NCI-H2081 treated with DMSO at 0.1 percent for 48 hours (cell line): ENCODE measurements at places on chromosomes 6 and 20.

GRCh38 chr6:42185597-42185996 is 9.2 kb downstream of the GUCA1B start:
- DNase-seq = no peak

GRCh38 chr6:133778414-133779130 is 110.3 kb upstream of the TCF21 start:
- no peak for DNase-seq

DNA sequence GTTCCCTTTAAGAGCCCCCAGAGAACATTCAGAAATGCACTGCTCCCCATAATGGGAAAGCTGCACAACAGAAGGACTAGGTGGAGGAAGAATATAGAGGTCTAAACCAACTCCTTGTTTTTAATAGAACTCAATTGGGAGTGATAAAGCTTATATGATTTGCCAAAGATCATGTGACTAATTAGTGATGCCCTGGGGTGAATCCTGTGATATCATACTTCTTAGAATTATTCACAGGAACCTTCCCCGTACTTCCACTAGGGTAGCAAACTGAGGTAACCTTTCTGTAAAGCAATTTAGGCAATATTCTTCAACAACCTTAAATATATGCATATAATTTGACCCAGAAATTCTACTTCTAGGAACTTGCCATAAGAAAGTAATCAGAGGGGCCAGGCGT is 84.4 kb downstream of the TFAP2A start:
- DNase-seq = no peak

DNA sequence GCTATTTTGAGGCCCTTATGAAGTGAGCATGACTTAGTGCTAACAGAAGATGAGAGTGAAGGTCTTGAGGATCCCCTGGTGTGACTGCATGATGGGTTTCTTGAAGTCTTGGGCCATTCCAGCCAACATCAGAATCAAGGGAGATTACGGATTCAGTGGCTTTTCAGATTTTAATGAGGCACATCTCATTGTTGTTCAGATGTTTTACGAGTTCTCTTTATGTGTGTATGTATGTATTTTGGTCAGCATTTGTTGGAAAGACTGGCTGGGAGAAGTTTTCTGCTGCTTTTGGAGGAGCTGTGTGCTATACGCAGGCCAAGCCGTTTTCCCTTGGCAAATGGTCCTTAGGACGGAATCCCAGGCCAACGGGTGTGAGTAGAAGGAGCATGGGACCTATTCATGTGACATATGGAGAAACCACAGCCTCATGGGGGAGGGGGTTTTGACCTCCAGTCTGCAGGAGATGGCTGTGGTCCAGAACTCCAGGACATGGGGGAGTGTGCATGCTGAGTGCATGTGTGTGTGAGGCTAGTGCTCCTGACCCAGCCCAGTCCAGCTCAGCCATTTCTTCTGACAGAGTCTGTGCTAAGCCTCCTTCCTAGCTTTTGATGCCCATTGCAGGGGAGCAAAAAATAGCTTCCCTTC is 35.3 kb downstream of the CHMP4B start:
- no peak for DNase-seq

- DNase-seq = no peak
These were observed 106.3 kb downstream of the ADTRP start for GRCh38 chr6:11672256-11672655.

DNA sequence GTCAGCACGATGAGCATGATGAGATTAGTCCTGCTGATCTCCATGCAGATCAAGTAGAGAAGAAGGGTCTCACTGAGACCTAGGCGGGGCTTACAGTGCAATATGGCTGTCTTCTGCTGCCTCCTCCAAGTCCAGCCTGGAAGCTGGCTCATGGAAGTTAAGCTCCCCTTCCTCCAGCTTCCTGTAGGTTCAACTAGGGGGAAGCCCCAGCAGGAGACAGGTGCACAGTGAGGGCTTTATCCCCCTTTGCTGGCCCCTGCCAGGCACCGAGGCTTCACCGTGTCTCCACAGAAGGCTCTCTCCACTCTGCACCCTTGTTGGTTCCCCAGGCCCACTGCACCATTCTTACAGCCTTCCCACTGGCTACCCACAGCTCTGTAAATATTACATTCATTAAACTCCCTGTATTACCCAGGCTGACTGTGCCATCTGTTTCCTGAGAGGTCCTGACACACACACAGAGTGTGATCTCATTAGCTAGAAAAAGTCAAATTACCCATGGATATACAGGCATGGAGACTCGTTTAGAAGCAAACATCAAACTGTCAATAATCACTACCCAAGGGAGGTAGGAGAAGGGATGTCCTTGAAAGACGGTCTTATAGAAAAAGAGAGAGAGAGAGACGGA is 90.4 kb downstream of the SLC2A10 start:
- DNase-seq = peak; percentile 51

- DNase-seq = no peak
These were observed 129.4 kb downstream of the BCAS1 start for GRCh38 chr20:53940907-53941545.

GRCh38 chr6:73679009-73679408 is 17.0 kb upstream of the CD109 start:
- no peak for DNase-seq

DNA sequence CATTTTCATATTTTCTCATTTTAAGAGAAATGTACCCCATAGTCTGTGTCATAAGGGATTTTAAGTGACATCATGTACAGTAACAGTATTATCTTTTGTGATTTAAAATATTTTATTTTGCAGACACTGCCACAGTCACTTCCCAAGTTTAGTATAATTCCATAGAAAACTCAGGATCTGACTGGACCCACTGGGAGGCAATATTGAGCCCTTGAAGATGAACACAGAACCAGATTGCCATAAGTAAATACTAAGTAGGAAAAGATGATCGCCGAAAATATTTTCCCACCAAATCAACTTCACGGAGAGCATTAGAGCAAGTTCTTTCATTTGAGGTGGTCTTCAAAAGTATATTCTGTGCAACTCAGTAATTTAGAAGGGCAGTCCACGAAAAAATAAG is 17.6 kb upstream of the PKHD1 start:
- no peak for DNase-seq

DNA sequence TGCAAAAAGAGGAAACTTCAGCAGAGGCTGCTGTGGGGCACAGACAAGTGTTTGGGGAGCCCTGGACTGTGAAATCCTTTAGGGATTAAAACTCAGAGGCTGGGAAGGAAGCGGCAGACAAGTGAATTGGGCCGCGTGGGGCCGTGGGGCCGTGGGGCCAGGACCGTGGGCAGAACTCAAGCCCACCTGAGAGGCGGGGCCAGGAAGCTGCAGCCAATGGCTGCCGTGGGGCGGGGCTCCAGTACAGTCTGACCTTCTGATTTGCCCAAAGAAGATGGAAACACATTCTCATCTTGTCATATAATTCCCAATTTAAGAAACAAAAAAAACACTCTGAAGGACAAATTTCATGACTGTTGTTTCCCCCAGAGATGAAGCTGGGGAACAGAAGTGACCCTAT is 55.4 kb downstream of the ANKRD60 start:
- no peak for DNase-seq

- no peak for DNase-seq
These were observed 382.3 kb downstream of the ESR1 start for GRCh38 chr6:152189736-152190135.

DNA sequence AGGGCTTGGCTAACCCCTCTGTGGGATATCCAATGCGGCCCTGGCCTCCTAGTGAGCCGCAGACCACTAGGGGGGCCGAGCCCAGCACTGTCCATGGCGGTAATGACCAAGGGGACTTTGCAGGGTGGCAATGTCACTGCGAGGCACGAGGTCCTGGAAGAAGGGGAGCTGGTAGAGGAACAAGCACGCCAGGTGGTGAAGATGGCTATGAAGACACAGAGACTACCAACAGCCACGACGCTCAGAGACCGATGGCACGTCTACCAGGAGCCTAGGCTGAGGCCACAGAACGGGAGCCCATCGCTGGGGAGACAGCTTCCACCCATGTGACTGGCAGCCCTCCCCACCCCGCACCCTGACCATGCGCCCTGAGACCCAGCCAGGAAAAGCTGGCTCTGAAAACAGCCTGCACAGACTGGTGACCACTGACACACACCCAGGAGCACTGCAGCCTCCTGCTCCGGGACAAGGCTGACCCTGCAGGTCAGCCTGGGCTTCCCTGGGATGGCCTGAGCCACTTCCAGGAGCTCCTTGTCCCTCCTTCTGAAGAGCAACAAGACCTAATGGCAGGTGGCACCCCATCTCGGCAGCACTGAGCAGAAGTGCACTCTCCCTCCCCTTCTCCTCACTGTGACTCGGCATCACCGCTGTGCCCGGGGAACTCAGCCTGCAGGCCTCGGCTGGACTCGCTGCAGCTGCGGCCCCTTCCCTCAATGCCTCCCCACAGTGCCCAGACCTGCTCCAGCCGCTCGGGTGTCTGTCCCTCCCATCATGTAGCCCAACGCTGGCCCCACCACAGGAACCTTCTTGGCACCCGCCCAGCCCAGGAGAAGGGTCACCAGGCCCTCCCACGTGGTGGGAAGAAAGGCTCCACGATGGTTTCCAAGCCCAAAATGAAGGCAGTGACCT is 56.9 kb downstream of the GNAS-AS1 start:
- no peak for DNase-seq

GRCh38 chr6:72328775-72329174 is 293.1 kb upstream of the KCNQ5 start:
- DNase-seq = no peak

DNA sequence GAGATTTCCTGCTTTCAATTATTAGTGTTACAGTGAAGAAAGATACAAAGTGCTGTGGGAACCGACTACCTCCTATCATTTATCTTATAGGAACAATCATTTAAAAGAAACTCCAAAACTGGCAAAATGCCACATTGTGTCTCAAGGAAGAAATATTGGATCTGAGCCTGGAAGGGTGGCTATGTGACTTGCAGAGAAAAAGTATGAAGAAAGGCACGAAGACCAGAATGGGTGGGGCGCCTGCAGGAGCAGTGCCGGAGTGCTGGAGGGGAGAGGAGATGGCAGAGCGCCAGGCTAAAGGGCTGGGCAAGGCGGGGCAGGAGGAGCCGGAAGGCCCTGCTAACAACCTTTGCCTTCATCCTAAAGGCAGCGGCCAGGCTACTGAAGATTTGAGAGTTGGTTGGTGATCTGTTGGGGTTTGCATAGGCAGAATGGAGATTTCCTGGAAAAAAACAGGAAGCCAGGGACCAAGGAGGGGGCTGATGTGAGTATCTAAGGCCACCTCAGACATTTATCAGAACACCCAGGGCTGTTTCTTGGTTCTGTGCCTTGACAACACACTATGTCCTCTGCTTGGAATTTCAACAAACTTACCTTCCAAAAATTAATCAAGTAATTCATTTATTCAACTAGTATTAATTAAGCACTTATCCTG is 125.6 kb downstream of the MAFB start:
- DNase-seq = no peak

DNA sequence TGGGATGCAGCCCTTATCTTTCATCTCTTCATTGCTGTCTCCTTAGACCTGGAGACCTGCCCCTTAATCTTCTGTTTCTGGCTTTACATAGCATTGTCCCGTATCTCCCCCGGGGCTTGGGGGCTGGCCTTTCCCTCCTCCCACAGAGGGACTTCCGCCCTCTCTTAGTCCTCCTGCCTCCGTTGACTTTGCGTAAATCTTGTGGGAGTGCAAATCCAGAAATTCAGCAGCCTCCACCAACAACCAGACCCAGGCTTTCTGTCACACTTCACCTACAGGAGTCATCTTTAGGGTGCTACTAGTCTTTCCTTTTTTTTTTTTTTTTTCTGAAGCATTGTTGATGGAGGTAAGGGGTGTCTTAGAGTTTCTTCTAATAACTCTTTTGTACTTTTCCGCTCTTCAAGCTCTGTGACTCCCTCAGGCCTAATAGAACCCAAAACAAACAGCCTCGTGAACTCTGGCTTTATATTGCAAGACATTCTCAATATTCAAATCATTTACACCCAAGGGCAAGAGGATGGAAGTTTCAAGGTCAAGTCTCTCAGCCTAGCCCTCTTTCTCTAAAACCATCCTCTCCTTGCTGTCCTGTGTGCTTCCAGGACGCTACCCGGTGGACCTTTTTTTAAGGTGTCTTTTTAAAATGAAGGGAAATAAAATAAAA is 66.2 kb downstream of the RREB1 start:
- DNase-seq = no peak

DNA sequence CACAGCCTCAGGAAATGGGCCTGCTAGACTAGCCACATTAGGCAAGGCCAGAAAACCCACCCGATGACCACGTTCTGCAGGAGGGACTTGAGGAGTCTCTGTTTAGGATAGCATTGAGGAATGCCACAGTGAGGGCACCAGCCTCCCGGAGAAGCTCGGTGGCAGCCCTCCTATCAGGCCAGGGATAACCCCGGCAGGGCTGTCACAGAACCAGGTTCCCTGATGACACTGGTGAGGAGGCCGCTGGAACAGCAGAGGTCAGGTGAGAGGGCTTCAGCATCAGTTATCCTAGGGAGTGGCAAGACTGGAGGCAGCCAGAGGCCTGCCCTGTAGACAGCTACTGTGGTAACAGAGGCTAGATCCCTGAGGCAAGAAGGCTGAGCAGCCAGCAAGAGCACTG is 157.6 kb downstream of the MYLK4 start:
- DNase-seq = no peak

GRCh38 chr6:17877895-17878440 is 109.5 kb downstream of the KIF13A start:
- DNase-seq = no peak

- peak; percentile 37 for DNase-seq
These were observed 70.7 kb upstream of the PRSS16 start for GRCh38 chr6:27176523-27177484.

- DNase-seq = no peak
These were observed 68.3 kb downstream of the ANKS1A start for GRCh38 chr6:34957231-34957783.

- DNase-seq = peak; percentile 69
These were observed 116.3 kb downstream of the OR2B2 start for GRCh38 chr6:27795697-27796494.
